ENCODE measurements at places on chromosomes 2 and 18.

DNA sequence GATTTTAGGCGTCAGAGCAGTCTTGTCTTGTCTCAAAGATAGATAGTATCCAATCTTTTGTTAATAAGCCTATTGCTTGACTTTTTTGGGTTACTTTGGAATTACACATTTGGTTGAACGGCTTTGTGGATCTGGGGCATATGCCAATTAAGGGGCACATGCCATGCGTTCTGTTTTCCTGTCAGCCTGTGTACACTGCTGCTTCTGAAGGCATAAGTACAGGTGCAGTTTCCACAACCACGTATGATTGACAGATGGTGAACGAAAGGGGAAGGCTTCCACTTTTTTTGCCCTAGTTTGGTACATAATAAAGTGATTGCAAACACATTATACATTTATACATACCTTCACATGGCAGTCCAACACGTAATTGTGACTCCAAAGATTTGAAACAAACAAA, 102.3 kb downstream of the RAPH1 start:
- DNase-seq: no peak

DNA sequence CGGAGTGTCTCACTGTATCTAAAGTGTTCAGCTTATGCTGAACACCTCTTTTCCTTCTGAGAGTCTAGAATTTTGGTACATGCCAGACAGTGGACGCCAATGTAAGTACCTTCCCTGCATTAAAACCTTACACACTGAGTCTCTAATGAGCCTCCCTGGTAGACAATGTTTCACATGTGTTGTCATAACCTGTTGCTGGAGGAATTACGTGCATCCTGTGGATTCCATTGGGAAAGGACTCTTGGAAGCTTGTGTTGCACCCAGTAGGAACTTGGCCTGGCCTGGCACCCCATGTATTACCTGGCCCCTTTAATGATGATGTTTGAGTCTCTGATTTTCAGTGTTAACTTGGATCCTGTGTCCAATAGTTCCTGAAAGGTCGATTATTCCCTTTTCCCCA, 20.5 kb downstream of the CHCHD5 start:
- DNase-seq: no peak

GRCh38 chr2:28419443-28420270, 27.0 kb downstream of the FOSL2 start:
- no peak for DNase-seq

DNA sequence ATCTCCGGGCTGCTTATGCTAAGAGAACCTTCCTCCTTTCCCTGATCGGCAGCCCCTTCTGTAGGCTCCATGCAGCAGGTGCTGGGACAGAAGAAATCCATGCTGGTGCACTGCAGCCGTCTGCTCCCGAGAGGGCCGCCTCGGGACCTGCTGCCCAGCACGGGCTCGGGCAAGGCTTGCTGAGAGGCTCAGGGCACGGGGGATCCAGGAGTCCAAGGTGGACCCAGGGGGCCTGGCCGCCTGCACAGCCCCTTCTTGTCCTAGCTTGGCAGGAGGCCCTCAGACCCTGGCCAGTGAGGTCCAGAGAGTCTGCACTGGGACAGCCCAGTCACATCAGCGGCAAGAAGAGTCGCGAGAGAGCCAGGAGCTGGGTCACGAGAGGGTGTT, 13.3 kb upstream of the DUSP2 start:
- no peak for DNase-seq

DNA sequence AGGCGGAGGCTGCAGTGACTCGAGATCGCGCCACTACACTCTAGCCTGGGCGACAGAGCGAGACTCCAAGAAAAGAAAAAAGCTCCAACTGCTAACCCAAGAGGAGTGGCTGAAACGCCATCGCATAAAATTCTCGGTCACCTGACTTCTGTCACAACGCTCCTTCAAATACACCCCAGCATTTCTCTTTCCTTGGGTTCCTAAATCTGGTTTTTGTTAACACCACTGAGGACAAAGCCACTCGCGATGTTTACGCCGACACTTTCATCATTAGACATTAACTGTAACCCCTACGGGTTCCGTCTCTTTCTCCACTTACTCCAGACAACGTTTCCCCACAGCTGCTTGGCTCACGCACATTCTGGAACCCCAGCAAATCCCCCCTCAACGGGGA, 679 bp downstream of the CLK1 start:
- no peak for DNase-seq

GRCh38 chr2:172408143-172408766, 19.1 kb upstream of the ITGA6 start:
- no peak for DNase-seq

DNA sequence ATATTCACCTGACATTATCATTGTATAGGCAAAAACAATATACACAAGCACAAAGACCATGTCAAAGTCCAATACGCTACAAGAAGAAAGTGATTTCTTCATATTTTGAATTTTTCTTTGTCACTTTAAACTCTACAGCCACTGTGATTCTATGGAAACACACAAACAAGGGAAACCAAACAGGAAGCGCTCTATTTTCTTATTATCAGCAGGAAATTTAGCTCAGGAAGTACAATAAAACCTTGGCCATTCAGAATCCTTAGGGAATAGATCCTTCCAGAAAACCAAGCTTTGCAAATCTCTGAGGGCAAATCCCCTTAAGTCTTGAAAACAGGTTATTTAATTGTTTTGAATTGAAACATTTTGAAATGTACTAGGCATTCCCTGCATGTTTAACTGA, 336.2 kb downstream of the EPHA4 start:
- no peak for DNase-seq

DNA sequence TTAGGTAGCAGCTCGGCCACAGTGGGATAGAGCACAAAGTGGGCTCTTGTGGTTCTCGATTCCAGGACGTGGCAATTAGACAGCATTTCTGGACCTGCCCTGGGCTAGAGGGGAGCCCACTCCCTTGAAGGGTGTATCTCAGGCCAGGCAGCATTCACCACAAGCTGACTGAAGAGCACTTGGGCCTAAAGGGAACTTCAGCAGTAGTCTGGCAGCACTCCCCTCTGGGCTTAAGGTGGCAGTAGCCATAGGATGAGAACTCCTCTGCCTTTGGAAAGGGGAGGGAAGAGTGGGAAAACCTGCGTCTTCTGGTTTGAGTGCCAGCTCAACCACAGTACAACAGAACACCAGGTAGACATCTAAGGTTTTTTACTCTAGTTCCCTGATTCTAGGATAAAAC, 28.1 kb upstream of the EML6 start:
- DNase-seq: no peak

- no peak for DNase-seq
These were observed 48.0 kb downstream of the TEX44 start for GRCh38 chr2:231640641-231641111.

DNA sequence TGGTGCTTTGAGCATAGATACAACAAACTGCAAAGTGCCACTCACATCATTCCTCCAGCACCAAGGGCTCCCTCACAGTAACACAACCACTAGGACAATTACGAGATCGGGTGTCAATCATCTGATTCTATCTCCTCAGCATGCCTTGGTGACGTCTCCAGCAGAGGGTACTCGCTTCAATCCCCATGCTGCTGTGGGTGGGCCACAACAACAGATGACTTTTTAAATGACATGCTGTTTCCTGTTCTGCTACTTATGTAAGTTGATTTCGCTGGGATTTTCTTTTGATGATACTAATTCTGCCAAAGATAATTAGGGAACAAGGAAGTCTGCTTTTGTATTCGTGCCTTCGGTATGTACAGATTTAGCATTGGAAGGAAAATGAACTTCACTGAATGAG, 1113.0 kb downstream of the BCL11A start:
- DNase-seq: no peak

GRCh38 chr2:158681816-158682215, 113.3 kb upstream of the DAPL1 start:
- DNase-seq: no peak

DNA sequence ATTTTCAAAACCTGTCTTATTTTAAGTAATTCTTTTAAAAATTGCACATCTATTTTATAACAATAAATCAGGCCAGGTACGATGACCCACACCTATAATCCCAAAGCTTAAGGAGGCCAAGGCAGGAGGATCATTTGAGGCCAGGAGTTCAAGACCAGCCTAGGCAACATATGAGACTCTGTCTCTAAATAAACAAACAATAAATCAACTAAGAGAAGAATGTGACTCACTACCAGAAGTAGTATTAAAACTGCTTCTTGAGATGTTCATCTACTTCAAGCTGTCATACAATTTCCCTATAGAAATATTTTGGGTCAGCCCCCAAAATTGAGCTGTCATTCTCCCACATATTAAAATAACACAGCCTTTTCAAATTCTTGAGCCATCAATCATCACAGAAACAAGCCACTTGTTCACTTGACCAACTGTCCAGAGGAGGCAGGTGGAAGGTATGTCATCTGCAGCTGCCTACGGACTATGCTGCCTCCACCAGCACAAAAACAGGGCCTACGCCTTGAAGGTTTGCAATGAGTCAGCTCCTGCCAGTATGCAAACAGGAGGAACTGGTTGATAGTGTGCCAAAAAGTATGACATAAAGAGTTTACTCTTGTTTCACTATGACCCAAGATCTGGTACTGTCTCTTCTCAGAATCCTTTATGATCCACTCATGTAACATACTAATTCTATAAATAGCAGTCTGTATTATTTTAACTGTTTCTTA, 33.6 kb downstream of the KIDINS220 start:
- DNase-seq: no peak

DNA sequence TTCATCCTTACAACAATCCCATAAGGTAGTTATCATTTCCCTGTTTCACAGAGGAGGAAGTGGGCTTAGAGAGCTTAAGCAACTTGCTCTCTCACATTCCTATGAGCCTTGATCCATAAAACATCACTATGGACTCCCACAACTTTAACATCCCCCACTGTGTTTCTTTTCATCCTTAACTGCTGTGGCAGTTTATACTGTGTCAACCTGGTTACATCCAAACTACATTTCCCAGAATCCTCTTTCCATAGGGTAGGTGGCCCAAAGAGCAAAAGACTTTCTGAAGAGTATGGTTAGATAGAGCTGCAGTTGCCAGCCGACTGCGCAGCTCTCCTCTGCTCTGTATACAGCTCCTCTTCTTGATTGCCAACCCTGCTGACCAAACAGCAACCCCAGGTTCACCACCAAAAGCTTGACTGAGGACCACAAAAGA, 22.5 kb downstream of the MAP3K2 start:
- DNase-seq: no peak

GRCh38 chr2:64331849-64332699, 121.9 kb upstream of the LGALSL start:
- DNase-seq: no peak

DNA sequence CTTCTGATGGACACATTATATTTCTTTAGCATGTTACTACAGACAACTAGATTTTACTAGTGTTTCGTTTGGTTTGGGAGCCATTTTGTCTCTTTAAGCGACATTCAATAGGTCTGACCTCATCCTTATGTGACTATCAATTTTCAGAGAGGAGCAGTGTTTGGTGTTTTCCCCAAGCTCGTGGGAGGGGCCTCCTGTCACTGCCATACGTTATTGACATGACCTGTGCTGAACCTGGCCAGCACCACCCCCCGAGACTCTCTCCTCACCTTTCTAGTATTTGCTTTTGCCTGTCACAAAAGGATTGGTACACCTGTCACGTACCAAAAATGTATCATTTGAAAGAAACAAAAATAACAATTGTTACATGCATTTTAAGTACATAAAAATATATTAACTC, 69.3 kb downstream of the PSMG2 start:
- DNase-seq: no peak

DNA sequence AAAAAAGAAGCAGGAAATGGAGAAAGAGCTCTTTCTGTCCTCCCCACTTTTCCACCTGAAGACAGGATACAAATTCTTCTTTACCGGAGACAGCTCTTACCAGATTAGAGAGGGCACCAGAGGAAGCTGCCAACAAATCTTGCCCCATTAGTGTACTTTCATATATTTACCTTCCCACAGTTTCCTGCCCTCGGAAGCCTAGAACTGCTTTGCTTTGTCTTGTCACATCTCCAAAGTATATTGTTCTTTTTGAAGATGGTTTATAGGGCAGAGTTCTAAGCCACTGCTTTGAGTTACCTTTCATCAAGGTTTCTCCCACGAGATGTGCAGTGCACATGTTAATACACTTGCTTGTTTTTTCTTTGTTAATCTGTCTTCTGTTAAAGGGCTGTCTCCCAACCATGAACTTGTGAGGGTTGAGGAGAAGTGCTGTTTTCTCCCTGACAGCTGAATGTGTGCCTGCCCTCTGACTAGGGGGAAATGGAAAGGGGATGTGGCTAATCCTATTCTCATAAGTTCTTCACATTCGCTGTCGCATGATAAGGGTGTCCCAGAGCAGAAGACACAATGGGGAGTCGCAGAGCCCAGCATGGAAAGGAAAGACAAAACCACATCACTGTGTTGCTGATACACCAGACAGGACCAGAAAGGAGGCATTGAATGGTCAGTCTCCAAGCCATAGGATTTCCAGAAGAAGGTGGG, 24.2 kb downstream of the CENPA start:
- no peak for DNase-seq

DNA sequence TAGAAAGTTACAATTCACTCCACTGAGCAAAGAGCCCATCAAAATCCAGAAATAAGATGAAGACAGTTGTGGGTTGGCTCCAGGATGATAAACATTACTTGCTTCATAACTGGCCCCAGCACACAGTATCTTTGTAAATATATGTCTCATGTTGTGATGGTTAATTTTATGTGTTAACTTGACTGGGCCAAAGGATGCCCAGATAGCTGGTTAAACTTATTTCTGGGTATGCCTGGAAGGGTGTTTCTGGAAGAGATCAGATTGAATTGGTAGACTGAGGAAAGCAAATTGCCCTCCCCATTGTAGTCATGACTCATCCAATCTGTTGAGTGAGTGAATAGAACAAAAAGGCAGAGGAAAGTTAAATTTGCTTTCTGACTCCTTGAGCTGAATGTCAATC, 373.8 kb downstream of the LNPK start:
- DNase-seq: no peak

DNA sequence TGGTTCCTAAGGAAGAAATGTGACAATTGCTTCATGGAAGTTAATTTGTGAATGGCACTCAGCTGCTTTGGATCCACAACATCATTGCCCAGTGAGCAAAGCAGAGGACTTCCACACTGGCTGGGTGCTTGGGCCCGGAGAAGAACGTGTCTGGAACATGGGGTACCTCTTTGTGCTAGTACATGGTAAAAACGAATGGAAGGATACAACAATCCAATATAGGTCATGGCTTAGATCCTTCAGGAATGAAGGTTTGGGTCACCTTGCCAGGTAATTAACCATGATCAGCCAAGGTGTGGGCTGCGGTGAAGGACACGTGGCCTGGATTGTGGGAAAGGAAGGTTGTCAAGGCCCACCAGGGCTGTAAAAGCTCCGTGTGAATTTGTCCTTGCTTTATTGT, 245.9 kb upstream of the HS6ST1 start:
- DNase-seq: no peak

DNA sequence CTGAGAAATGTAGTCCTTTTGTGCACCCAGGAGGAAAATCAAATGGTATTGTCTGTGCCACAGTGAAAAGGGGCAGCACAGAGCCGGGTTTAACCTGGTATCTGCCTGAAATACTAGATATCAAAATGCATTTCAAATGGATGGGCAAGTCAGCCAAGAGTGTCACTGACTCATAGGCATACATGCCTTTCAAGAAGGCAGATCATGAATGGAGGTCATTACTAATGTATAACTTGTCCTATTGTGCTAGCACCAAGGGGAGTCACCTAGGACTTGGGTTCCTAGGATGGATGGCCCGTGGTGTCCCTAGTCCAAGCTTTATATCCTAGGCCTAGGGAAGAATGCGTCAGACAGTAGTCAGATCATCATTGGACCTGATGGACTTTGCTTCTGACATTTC, 49.9 kb downstream of the TCF7L1 start:
- no peak for DNase-seq

Measured in effector CD8-positive, alpha-beta T cell (primary cell).